EH (cell line): ENCODE measurements at places on chromosomes 1 and 21.

DNA sequence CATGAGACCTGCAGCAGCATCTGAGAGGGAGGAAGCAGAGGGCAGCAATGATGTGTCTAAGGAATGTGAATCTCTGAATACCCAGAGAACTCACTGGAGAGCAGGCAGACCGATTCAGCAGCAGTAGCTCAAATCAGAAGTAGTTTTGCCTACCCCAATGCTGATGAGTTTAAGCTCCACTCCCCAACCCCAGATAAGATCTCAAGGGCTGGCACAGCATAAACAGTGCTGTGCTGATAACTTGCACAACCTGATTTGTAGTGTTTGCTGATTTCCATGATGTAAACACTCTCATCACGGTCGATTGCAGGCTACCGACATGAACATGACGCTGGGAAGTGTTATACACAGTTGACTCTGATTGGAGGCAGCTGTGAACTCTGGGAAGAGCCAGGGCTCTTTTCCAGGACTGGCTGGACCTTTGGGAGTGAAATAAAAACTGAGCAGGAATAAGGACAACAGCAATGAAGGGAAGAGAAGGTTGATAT lies 11.2 kb upstream of the HMGCS2 start:
- DNase-seq, result peak; percentile 39

DNA sequence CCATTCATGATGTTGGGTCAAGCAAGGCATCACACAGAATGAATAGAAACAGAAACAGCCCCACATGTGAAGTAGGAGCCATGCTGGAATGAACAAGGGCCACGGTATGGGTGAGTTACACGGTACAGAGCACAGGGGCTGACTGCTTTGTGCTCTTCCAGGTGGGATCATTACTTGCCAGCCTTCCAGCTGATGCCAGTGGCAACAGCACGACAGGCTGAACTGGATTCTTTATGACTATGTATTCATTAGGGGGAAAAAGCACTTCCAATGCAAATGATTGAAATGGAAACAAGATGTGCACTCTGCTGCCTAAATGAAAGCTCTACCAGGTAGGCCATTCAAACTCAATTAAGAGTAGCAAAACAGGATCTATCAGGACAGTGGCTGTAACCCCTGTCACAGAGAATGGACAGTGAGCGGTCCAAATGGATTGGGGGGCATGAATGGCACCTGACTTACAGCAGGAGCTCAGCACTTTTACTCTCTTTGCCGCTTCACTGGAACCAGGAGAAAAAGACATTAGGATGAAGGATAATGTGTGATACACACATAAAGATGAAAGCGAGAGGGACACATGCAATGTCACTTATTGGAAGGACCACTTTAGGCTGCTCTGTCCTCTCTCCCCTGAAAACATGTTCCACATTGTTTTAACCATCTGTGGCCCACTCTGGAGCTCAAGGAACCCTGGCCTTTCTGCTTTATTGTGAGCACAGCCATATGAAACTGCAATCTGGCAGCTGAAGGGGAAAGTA lies 23.4 kb upstream of the IRF2BP2 start:
- DNase-seq, result no peak

- no peak for DNase-seq
Observed at GRCh38 chr1:55181666-55182065, 33.5 kb downstream of the USP24 start.

GRCh38 chr21:46212721-46213484 lies 15.7 kb downstream of the LSS start:
- no peak for DNase-seq
